NCI-H774 (cell line): ENCODE measurements at places on chromosomes 12 and 14.
A peak's percentile ranks its signal among the peaks of the same experiment; 100 is the strongest.

GRCh38 chr12:46386360-46386867 lies 13.8 kb upstream of the SLC38A2 start:
- no peak for DNase-seq

DNA sequence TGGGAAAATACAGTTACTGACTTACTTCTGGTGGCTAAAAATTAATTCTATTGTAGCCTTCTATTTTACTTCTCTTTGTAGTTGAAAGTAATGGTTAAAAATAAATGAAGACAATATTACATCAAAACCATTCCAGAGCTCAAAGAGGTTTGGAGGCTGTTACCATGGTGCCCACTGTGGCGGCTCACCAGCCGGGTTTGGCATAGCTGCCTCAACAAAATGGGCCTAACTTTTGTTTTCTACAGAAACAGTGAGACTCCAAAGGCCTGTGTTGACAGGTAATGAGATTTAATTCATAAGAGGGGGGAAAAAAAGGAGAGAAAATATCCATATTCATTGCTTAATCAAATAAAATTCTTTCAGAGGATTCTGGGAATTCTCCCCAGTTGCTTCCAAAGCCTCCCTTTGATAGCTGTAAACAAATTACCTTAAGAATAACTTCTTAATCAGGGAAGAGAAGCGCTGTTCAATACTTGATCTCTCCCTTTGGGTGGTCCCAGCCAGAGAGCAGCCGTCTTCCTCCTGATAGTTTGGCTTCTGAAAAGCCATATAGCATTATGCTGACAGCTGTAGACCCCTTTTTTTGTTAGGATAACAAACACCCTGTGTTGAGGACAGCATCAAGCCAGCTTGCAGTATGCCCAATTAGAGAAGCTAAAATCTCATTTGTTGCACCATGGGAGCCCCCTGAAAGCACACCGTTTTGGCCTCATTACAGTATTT lies 266.8 kb downstream of the NEDD1 start:
- DNase-seq = no peak

DNA sequence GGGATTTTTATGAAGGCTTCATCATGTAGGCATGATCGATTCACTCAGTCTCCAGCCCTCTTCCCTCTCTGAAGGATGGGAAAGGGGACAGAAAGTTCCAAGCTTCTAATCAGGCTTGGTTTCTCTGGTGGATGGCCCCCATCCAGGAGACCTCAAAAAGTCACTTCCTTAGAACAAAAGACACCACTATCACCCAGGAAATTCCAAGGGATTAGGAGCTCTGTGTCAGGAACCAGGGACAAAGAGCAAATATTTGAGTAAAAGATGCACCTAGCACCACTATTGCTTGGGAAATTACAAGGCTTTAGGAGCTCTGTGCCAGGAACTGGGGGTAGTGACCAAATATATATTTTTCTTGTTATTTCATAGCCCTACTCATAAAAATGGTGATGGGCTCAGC lies 33.6 kb upstream of the TMX1 start:
- DNase-seq = no peak

GRCh38 chr12:32828552-32828951 lies 68.0 kb downstream of the PKP2 start:
- DNase-seq = no peak

- DNase-seq = peak; percentile 71
These were observed 1.6 kb upstream of the INF2 start for GRCh38 chr14:104687601-104688504.

GRCh38 chr12:68506619-68507018 lies 104.1 kb upstream of the RAP1B start:
- DNase-seq = no peak

- no peak for DNase-seq
These were observed 96.1 kb downstream of the PPHLN1 start for GRCh38 chr12:42421844-42422779.

DNA sequence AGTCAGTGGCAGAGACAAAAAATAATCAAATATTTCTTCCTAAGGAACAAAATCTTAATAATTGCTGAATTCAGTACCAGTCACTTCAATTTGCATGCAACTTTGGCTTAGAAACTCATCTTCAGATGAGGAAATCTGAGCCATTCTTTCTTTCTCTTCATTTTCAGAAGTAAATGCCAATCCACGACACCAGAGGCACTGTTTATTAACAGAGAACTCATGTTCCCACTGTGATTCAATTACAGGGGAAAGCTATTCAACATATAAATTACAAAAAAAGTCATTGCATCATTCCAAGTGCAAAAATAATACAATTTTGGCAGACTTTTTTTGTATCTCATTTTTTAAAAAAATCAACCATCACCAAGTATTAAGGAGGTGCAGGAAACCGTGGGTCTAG lies 816.1 kb upstream of the TMEM132C start:
- DNase-seq = no peak

DNA sequence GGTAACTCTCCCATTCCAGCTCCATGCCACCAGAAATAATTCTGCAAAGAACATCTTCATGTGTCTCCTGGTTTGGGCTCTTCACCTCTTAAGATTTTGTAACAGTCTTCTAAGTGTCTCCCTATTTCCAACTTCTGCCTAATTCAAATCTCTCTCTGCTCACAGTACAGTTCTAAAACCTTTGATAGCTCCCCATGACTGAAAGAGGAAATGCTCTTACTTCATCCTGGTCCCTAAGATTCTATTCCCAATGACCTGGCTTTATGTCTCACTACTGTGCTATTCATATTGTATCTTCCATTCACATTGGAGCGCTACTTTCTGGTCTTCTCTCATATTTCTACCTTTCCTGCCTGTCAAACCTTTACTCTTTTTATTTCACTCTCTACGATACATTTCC lies 1.6 kb downstream of the AMN1 start:
- DNase-seq = no peak

DNA sequence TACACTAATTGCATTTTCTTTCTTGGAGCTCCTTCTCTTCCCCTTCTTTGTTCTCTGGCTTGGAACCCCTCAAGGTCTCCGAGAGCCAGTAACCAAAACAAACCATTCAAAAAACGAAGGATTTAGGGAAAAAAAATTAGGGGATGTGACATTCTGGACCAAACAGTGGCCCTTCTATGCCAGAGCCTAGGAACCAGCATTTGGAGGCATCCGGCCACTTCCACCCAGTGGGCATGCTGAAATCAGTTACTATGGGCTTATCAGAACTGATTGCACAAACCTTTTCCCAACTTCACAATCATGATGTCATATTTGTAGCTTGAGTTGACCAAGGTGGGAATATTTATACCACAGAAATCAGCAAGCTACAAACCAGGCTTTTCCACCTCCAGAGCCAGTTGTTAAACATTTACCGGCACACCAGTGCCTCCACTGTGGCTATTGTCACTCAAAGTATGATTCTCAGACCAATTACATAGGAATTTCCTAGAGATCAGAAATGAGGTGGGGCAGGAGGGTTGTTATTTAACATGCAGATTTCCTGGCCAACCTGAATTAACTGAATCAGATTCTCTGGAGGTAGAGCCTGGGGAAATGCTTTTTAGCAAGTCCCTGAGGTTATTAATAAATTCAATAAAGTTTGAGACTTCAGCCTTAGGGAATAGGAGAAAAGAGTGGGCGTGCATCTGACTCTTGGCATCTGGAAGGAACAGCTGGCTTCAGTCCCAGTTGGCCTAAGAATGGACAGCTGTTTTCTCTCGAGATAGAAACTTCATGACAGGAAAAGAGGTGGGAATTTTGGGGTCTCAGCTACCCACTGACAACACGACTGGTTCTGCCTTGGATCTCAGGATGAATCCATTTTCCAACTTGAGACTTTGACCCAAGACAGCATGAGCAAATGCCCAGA lies 273.9 kb downstream of the ZFP36L1 start:
- no peak for DNase-seq

DNA sequence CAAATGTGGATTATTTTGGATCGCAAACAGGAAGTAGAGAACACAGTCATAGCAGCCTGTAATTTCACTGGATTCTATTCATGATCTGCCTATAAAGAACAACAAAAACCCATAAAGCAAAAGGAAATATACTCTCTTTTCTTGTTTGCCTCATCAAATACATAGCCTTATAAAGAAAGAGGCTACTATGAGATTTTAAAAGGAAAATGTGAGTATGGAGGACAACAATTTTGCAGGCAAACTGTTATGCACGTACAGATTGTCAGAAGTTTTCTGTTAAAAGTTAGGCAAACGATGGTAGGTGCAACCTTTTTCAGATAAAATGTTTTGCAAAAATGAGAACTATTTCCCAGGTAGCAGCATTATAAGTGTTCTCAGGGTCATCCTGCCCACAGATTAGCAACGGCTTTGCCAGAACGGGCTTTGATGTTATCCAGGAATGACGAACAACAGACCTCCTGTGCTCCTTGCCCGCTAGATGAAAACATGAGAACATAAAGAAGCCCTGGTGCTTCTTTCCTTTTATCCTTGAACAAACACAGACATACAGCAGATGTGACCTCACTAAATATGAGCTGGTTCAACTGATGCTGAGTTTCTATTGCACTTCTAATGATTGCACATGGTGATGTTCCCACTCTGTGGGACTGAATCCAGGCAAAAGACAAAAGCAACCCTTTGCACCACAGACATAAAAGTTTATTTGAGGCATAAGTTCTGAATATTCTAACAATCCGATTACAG lies 88.1 kb downstream of the ITPR2 start:
- no peak for DNase-seq

DNA sequence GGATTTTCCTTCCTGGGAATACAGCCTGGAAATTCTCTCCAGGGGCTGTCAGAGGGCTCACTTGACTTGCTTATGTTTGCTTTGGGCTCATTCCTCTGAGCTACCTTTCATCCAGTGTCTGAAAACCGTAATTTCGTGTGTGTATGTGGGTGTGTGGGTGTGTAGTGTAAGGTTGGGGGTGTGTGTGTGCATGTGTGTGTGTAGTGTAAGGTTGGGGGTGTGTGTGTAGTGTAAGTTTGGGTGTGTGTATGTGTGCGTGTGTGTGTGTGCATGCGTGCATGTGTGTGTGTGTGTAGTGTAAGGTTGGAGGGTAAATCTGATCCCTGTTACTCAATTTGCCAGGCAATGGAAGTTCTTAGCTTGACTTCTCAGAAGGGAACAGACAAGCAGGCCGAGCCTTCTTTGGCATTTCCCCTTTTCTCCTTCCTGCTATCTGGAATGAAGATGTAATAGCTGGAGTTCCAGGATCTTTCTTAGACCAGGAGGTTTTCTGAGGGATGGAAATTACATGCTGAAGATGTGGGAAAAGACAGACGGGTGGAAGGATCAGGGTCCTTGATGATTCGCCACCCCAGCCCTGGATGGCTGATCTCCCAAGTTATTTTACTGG lies 15.5 kb upstream of the BEGAIN start:
- no peak for DNase-seq

- DNase-seq = no peak
These were observed 99.8 kb downstream of the BORCS5 start for GRCh38 chr12:12456637-12457036.

- no peak for DNase-seq
These were observed 1.3 kb upstream of the EMP1 start for GRCh38 chr12:13195250-13195649.

GRCh38 chr12:89779090-89779489 lies 70.5 kb upstream of the ATP2B1 start:
- DNase-seq = no peak

- peak; percentile 56 for DNase-seq
These were observed 112.0 kb downstream of the SLC15A5 start for GRCh38 chr12:16165506-16165905.

DNA sequence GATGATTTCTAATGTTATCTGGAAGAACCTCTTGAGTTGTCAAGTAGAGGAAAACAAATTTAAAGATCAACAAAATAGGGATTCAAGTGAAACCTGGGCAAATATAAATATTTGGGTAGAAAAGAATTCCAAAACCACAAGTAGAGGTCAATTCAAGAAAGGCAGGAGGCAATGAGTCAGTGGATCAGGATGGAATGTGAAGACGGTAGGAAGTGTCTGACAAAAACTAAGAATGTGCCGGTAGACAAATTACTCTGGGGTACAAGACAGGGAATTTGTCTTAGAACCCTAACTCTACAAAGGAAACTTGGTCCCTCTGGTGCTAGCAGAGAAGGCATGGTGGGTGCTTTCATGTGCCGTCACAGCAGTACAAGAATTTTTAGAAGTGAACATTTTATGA lies 13.6 kb downstream of the ABCD2 start:
- DNase-seq = no peak

- no peak for DNase-seq
These were observed 200.1 kb upstream of the MGAT4C start for GRCh38 chr12:86456241-86456640.

DNA sequence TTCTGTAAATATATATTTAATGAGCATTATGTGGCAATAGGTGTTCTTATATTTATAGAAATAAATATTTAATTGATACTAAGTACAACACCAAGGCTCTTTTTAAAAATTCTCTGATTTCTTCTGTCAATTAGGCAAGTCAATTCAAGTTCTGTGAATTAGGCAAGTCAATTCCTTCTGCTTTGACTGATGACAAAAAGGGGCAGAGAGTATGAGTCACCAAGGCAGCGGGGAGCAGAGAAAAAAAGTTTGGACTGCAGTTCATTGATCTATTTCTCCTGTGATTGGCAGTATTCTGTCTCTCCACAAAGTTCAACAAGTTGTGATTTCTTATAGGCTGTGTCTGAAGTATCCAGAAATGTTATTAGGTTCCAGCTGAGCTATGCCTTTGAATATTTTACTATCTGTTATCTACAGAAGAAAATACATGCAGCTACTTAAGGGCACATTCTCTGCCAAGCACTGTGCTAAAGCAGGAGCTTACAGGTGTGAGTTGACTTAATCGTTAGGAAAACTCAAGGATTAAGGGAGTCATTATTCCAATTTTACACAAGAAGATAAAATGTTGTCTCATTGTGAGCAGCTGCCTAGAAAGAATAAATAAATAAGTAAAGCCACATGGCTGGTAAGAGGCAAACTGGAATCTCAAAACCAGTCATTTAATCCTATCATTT lies 206.4 kb upstream of the ALG10B start:
- no peak for DNase-seq

GRCh38 chr12:47038270-47038748 lies 41.1 kb upstream of the PCED1B start:
- DNase-seq = no peak

DNA sequence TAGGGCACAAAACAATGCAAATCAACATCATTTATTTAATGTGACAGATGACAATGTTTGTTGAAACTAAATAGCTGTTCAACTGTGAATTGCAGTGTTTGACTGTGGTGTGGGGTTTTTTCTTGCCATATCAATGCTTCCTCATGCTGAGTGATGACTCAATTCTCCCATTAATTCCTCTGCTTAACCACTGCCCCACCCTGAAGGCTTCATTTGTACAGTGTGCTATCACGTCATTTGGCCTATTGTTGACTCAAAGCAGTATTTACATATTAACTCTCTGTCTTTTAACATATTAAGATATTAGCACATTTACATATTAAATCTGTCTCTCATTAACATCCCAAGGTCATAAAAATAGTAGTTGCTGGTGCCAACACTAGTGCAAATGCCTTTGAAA lies 164.8 kb upstream of the NRXN3 start:
- DNase-seq = peak; percentile 64

DNA sequence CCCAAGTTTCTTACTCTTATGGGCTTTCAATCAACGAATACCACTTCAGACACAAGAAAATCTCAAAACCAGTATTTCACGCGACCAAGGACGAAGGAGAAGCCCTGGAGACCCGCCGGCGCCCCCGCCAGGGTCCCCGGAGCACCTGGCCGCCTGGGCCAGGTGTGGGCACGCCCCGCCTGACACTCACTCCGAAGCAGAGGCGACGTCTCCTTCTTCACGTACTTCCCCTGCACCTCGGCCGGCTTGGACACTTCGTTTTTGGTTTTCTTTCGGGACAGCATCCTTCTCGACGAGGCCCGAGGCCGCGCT lies 466 bp downstream of the SAV1 start:
- no peak for DNase-seq
